ENCODE measurements at places on chromosomes 16 and 17.

- DNase-seq = no peak
These were observed 5.8 kb downstream of the TRIM25 start for GRCh38 chr17:56908001-56908542.

GRCh38 chr16:57016831-57017230, 27.5 kb downstream of the NLRC5 start:
- DNase-seq = no peak

DNA sequence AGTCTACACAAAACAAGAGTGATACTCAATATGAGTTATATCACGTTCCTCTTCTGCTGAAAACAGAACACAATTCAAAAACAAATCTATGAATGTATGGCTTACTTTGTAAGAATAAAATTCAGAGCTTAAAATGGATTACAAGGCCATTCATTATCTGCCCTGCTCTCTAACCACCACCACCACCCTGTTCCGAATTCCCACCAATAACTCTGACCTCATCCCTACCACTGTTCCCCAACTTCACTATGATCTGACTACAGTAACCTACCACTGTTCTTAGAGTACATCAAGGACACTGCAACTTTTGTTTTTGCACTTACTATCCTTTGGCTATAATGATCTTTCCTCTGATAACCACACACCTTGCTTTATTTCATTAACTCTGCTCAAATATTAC, 21.3 kb downstream of the FBXL20 start:
- no peak for DNase-seq

GRCh38 chr17:77810536-77810935, 148.0 kb upstream of the TNRC6C start:
- no peak for DNase-seq

All from iPS DF 19.7 (cell line).